ENCODE measurements at places on chromosomes 7 and 10. TPM values are rescaled to one million over a fixed set of nuclear protein-coding genes. Genes with fewer than 3 reads are reported as not detected.

The ECHDC3 gene
- total RNA-seq = 2.1 TPM

The WEE2 gene
- not detected for total RNA-seq

The INSIG1 gene
- total RNA-seq = 31.3 TPM

The FEZF1 gene
- total RNA-seq = not detected

The HMX3 gene
- not detected for total RNA-seq

The SFTPA1 gene
- not detected for total RNA-seq

The SRRM3 gene
- total RNA-seq = 2.5 TPM

The CPXM2 gene
- 4.9 TPM for total RNA-seq

The RTKN2 gene
- total RNA-seq = 0.16 TPM

The TRIL gene
- total RNA-seq = 32.7 TPM

The PLAU gene
- total RNA-seq = 31.4 TPM

The KMT2C gene
- total RNA-seq = 16.0 TPM

The UNCX gene
- total RNA-seq = not detected

The SLC35B4 gene
- total RNA-seq = 6.8 TPM

The ADAM22 gene
- total RNA-seq = 0.16 TPM

The CYP3A5 gene
- total RNA-seq = not detected

The PNLIP gene
- total RNA-seq = not detected
